LHCN-M2 (cell line): ENCODE measurements at places on chromosomes 5 and 9. TPM values are rescaled to one million over a fixed set of nuclear protein-coding genes. Genes with fewer than 3 reads are reported as not detected.

- no peak for DNase-seq
Observed at GRCh38 chr5:145008876-145009530, 826.1 kb downstream of the PRELID2 start.

DNA sequence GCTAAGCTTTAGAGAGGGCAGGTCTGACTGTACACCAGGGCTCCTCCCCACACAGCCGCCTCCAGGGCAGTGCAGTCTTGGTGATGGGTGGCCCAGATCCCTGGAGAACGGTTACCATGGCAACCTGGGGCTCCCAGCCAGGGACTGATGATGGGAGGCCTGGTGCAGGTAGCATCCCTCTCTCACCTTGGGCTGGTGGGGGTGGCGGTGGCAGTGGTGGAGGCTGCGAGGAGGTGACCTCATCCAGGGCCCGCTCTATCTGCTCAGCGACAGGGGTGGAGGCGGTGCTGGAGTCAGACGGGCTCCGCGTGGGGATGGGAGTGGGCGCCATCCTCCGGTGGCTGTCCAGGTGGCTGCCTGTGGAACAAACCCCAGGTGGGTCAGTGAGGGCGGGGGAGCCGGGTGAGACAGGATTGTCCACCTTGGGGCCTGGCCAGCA lies 12.3 kb downstream of the PRR7 start:
- no peak for DNase-seq

The PAEP gene
- total RNA-seq: not detected in 2 replicates

The SPAG8 gene
- total RNA-seq: 0.98 and 1.4 TPM in 2 replicates

- no peak for DNase-seq
Observed at GRCh38 chr9:132241840-132242620, 80.2 kb downstream of the NTNG2 start.

GRCh38 chr5:93117751-93118531 lies 463.1 kb downstream of the NR2F1-AS1 start:
- peak; percentile 77 for DNase-seq

DNA sequence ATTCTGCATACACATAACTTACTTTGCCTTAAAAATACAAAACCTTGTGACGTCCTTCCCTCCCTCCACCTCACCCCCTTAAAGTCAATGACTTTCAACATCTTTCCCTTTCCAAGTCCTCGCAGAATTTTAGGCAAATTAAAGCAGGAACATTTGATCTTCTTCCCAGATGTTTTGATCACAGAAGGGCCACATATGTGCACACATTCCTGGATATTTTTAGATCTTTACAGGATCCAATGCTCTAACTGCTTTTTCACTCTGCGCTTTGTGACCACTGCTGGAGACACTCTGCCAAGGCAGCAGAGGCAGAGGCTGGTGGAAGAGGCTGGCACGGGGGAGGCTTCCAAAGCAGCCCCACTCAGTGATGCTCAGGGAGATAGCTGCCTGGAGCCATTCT lies 130.7 kb downstream of the SEC61B start:
- DNase-seq: no peak

GRCh38 chr5:138668451-138669380 lies 84.5 kb upstream of the CTNNA1 start:
- DNase-seq: no peak

The C9orf50 gene
- total RNA-seq: not detected in 2 replicates

The GMCL2 gene
- total RNA-seq: not detected in 2 replicates

The BARHL1 gene
- not detected in 2 replicates for total RNA-seq

The GARIN3 gene
- total RNA-seq: not detected in 2 replicates

- no peak for DNase-seq
Observed at GRCh38 chr5:104913841-104914281, 1351.3 kb upstream of the NUDT12 start.

- DNase-seq: no peak
Observed at GRCh38 chr9:71303351-71303750, 181.9 kb upstream of the TRPM3 start.

GRCh38 chr5:96563816-96564215 lies 98.4 kb upstream of the CAST start:
- DNase-seq: no peak

DNA sequence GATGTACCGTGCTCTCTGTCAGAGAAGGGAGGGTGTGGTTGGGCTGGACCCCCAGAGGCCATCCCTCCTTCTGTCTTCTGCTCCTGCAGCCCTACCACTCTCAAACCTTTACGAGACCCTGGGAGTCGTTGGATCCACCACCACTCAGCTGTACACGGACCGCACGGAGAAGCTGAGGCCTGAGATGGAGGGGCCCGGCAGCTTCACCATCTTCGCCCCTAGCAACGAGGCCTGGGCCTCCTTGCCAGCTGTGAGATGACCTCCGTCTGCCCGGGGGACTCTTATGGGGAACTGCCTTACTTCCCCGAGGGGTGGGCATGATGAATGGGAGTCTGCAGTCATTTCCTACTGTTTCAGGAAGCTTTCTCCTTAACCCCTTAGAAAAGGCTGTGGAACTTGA lies 17.5 kb downstream of the TGFBI start:
- no peak for DNase-seq

The SLCO6A1 gene
- total RNA-seq: not detected in 2 replicates

GRCh38 chr9:131734165-131734610 lies 5.7 kb downstream of the RAPGEF1 start:
- peak; percentile 79 for DNase-seq

The MLANA gene
- total RNA-seq: 0.11 TPM in 1 of 2 replicates, not detected in the other

GRCh38 chr9:129773262-129774048 lies 20.6 kb upstream of the PTGES start:
- DNase-seq: peak; percentile 93

- no peak for DNase-seq
Observed at GRCh38 chr5:14017904-14018303, 73.4 kb upstream of the DNAH5 start.

The EMB gene
- total RNA-seq: 48.6 and 56.6 TPM in 2 replicates

The SLC36A2 gene
- total RNA-seq: not detected in 2 replicates

- peak; percentile 43 for DNase-seq
Observed at GRCh38 chr5:35773967-35774366, 82.7 kb upstream of the IL7R start.

DNA sequence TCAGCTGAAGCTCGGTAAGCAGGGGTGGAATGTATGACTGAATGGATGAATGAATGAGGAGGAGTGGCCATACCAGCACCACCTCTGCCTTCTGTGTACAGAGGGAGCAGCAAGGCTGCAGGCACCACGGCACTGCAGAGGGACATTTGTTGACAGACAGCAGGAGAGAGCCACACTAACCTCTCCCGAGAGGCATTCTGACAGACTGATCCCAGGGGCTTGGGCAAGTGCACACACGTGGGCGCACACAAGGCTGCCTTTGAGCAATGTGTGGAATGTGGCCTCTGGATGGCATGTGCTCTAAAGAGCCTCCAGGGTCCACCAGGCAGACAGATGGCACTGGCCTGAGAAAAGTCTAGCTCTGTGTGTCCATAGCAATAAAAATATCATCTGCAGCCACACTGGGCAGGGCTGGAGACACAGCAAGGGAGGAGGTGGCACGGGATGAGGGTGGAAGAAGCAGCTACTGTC lies 111.8 kb downstream of the ACTL7B start:
- DNase-seq: peak; percentile 48

DNA sequence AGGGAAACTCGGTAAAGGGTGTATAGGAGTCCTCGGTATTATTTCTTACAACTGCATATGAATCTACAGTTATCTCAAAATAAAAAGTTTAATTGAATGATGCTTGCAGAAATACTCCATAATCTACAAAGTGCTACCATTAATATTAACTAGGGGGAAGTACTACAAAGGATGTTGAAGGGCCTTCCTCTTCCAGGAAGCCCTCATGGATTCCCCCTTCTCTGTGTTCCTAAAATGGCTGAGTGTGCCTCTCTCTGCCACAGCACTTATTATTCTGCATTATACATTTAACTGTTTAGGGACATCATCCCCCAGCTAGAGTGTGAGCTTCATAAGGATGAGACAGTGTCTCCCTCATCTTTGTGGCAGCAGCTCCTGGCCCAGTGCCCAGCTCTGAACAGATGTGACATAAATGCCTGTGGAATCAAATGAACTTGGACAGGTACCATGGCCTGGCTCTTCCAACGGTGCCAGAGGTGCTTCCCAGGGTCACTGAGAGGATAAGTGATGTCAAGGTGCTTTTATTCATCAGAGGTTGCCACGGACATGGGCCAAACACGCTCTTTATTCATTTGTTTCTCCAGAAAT lies 99.5 kb downstream of the PAX5 start:
- no peak for DNase-seq

GRCh38 chr9:4290427-4290837 lies 9.4 kb downstream of the GLIS3 start:
- DNase-seq: no peak

DNA sequence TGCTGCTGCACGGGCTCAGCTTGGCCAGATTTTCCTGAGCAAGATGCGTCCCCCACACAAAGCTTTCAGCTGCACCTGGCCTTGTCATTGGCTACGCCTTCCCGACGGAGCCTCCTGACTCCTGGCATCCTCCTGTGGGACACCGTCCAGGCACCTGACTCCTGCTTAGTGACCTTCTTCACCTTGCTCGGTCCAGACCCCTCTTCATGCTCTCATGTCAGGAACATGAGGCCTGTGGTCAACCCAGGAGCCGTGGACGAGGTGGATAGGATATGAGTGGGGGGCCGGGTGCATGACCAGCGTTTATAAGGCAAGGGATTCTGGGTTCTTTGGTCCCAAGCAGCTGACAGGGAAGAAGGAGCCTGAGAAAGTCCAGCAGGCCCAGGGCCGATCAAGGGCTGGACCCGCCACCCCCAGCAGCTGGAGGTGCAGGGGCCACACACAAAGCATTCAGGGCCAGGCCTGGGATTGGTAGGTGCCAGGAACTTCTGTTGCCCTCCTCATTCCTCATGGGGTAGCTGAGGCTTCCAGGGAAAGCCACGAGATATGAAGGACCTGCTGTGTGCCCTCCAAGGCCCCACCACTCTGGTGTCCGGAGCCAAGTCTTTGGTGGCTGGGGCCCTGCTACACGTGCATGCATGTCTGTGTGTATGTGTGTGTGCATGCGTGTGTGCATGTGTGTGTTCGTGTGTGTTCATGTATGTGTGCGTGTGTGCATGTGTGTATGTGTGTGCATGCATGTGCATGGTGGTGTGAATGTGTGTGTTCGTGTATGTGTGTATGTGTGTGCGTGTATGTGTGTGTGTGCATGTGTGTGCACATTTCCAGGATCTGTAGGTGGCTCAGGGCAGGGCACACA lies 34.9 kb downstream of the SLC6A3 start:
- DNase-seq: no peak
